ENCODE measurements at places on chromosomes 6 and 20. TPM values are rescaled to one million over a fixed set of nuclear protein-coding genes. Genes with fewer than 3 reads are reported as not detected.

Gene SLX4IP
- 4.8 TPM for total RNA-seq

Gene ENPP3
- total RNA-seq, result 0.98 TPM

Gene MYLK2
- 1.3 TPM for total RNA-seq

Gene ZNF76
- 56.2 TPM for total RNA-seq

Gene EPHA7
- 18.1 TPM for total RNA-seq

Gene RPL10A
- total RNA-seq, result 1,013 TPM

Gene CST2
- total RNA-seq, result not detected

Gene CCN2
- total RNA-seq, result 267 TPM

Gene DDO
- 1.8 TPM for total RNA-seq

DNA sequence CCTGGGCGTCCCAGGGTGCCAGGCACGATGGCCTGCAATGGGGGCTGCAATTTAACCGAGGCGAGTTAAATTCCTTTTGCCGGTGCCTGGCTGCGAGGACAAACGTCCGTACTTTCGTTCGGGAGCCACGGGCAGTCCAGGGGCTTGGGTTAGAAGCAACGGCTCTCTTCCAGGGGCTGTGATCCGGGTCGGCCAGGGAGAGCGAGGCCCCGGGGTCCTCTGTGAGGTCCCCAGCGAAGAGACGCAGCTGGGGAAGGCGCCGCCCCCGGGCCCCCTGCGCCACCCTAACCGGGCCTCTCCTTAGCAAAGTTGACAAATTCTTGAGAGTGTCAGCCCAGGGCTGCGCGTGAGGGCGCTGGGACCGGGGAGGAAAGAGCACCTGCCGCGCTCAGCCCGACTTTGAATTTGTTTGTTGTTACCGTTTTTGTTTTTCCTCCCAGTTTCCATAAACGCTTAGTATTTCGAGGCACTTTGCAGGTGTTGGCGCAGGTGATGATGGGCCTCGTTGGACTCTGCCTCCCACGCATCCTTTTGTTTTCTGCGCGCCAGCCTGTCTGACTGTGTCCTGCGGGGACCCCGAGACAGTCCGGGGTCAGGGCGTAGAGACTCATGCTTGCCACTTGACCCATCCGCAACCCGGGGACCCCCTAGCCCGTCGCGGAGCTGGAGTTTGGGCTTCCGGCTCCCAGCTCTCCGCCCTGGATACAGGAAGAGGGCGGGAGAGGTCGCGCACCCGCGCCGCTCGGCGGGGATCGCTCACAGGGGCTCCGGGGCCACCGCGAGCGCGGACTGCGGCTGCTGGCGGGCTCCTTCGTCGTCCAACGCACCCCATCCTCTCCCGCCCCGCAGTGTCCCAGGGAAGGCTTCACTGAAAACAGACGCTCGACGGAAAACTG, 5.8 kb downstream of the OLIG3 start:
- no peak for DNase-seq

DNA sequence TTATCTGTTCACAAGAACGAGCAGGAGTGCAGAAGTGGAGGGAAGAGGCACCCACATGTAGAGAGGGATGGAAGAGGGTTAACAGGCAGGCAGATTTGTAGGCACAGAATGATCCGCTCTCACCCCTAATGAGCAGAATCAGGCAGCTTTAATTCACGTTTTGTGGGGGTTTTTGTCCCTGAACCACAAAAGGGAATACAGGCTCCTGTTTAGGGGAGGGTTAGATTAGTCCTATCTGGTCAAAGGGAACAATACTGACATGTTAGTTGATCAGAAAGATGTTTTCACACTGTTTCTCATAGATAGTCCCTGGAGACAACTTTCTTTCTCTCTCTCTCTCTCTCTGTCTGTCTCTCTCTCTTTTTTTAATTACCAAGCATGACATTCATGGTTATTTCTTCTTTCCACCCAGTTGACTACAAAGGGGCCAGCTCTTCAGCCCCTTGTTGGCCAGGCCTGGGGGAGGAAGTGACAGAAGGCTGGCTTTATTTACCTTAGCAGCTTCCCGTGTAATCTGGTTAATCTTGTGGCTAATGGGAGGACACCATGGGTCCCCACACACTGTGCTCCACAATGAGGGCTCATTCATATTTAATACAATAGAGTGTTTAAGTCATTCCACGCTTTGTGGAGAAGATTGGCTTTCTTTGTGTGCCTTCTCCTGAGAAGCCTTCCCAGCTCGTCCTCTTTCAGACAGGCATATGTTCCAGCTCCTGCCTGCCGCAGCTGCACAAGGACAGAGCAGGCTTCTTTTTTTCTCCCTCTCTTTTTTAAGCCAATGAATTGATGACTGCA, 958.8 kb downstream of the TFAP2A start:
- no peak for DNase-seq

GRCh38 chr6:39870950-39871349, 63.3 kb downstream of the MOCS1 start:
- DNase-seq, result no peak

- no peak for DNase-seq
These were observed 73.3 kb downstream of the IGF2R start for GRCh38 chr6:160042014-160042773.

- no peak for DNase-seq
These were observed 75.5 kb upstream of the DST start for GRCh38 chr6:56718236-56718635.

DNA sequence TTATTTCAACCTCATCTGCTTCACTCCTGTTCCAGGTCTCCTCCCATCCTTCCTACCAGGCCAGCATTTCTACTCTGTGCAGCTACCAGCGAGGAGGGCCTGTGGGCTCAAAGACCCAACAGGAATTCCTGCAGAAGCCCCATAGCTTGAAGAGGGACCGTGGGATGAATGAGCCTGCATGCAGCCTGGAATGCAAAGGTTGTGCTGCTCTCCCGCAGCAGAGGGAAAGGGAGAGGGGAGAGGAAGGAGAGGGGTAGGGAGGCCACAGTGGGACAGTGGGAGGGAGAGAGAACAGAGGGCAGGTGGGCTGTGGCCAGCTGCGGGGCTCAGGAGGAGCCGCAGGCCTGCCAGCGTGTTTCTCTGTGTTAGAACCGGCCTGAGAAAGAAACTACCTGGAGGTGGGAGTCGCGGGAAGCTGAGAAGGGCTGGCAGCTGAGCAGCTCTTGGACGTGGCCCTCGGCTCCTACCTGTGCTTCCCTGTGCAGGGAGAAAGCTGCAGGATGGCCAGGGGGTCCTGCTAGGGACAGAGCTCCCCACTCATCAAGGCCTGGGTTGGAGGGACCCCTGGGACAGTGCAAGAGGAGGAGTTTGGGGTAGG, 66.1 kb upstream of the MLN start:
- DNase-seq, result peak; percentile 52

DNA sequence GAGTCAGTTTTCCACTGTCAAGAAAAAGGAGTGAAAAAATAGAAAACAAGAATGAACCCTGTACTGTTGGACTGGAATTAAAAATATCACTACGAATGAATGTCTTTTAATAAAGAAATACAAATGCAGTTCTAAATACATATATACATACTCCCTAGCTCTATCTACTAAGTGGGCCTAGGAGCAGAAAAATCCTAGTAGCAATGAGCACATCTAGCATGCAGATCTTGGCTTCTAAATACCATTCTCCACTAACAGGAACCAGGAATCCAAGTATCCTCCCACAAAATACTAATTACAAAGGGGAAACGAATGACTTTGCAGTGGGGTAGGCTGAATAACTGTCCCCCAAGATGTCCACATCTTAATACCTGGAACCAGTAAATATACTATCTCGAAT, 25.4 kb downstream of the SEC63 start:
- no peak for DNase-seq

DNA sequence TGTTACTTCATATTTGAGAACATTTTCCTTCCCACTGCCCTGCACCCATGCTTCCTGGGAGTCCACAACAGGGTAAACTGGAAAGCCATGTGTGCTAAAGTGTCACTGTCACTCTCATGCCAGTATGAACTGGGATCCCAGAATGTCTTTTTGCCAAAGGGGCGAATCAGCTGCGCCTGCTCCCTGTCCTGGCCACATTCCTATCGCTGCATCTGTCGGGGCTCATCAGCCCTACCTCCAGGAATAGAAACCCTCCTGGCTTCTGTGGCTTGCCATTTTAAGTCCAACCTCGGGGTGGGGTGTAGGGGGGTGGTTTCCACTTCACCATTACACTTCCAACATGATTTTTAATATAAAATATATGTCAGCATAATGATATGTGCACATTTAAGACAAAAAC, 933 bp downstream of the KLHL31 start:
- DNase-seq, result no peak

GRCh38 chr6:43679057-43679456, 8.5 kb downstream of the MRPS18A start:
- DNase-seq, result no peak

GRCh38 chr20:39206899-39207564, 244.9 kb downstream of the DHX35 start:
- DNase-seq, result no peak

DNA sequence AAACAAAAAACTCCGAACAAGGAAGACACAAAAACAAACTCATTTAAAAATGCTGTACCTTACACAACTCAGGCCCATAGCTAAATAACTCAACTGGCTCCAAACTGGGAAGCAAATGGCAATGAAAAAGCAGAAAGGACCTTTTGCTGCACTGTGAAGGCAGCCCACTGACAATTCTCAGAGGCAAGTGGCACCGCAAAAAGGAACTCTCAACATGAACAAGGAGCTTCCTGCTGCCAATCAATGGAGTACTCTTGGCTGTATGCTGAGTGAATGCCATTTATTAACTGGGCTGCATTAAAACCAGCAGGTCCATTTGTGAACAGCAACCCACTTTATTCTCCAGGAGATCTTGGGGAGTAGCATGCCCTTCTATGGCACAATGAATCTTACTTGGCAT, 209.9 kb downstream of the PTPRK start:
- DNase-seq, result no peak

DNA sequence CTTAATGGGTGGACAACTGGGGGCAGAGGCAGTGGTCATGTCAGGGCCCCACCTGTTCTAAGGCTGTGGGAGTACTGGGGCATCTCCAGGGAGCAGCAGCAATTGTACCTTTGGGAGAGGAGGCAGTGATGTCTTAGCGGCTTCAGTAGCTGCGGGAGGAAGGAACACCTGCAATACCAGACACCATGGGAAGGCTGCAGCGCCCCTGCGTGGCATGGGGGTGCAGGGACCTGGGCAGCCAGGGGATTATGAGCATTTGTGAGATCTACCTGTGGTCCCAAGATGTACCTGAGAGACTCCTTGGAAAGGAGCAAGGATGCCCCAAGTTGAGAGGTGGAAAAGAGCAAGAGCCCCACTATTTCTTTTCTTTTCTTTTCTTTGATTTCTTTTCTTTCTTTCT, 112.1 kb upstream of the GPR6 start:
- no peak for DNase-seq

- peak; percentile 77 for DNase-seq
These were observed 1.0 kb downstream of the RALGAPA2 start for GRCh38 chr20:20711413-20711812.

GRCh38 chr6:170132011-170132521, 158.8 kb downstream of the DLL1 start:
- peak; percentile 42 for DNase-seq

- no peak for DNase-seq
These were observed 15.2 kb upstream of the SDHAF4 start for GRCh38 chr6:70551566-70551965.

DNA sequence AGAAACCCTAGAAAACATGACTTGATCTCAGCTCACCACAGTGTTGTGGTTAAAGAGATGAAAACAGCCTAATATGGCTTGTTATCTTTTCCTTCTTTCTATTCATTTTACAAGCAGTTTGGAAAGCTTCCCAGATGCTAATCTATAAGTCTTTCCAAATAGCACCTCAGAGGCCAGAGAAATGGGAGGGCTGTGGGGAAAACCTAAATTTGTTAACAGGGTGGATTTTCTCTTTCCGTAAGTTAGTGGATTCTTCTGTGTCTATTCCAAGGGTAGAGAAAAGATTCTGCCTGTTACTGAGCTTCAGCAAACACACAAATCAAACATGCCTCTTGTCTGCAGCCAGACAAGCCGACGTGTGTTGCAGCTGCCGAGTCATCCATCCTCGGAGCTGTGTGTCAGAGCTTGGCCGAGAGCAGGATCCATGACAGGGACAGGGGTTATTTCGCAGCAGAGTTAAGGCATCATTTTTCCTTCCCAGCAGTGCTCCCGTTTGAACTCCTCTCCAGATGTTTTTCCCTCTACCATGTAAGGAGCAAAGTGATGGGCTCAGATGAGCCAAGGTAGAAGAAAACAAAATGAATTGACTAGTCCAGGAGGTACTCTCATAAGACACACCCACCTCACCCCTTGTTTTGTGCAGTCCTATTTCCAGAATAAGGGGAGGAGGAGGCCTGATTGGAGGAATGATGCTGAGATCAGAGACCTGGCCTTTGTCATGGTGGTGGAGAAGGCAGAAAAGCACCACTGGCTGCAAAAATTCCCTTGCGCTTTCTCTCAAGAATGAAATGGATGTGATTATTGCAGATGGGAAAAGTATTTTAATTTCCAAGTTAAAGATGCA, 560.0 kb downstream of the C6orf118 start:
- DNase-seq, result no peak

DNA sequence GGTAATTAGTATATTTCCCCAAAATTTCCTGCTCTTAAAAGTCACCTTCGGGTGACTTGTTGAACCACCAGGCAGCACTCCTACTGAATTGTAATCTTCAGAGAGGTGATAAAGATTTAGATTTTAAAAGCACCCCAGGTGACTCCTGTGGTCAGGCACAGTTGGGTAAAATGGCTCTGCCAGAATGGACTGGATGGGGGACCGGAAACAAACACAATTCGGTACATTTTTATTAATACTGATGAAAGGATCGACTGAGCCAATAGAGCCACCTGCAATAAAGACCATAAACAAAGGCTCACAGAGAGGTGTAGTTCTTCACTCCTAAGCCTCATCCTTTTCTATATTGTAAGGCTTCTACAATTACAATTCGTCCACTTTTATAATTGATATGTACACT, 19.6 kb upstream of the FAM83C start:
- DNase-seq, result no peak
